ENCODE measurements at places on chromosomes 2 and 18.

- peak; percentile 8 for DNase-seq
These were observed 569.7 kb downstream of the RIT2 start for GRCh38 chr18:42545825-42546224.

DNA sequence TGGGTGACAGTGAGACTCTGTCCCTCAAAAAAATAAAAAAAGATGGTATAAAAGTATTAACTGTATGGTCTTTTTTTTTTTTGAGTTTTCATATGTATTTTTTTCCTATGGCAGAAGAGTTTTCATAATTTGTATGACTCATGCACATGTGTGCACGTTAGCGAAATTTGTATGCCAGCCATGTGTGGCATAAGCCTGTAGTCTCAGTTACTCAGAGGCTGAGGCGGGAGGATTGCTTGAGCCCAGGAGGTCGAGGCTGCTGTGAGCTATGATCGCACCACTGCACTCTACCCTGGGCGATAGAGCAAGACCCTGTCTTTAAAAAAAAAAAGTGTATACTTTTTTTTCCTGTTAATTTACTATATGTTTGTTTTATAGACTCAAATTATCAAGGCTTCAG lies 160.8 kb downstream of the TGIF1 start:
- no peak for DNase-seq

- DNase-seq, result no peak
These were observed 9.5 kb upstream of the CYS1 start for GRCh38 chr2:10089565-10090190.

DNA sequence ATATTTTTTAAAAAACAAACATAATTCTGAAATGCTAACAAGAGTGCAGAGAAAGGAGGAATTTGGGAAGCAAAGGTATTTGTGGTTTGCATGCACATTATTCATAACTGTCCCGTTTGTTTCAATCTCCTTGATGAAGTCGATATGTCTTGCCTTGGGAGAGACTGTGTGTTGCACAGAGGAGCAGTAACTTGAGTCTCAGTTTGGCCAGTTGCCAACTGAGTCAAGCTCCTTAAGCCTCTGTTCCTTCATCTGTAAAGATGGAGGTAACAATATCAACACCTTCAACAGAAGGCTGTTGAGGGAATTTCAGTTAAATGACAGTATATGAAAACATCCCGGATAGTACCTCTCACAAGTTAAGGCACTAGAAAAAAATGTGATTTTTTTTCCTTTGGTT lies 226.2 kb downstream of the ASXL3 start:
- DNase-seq, result no peak

DNA sequence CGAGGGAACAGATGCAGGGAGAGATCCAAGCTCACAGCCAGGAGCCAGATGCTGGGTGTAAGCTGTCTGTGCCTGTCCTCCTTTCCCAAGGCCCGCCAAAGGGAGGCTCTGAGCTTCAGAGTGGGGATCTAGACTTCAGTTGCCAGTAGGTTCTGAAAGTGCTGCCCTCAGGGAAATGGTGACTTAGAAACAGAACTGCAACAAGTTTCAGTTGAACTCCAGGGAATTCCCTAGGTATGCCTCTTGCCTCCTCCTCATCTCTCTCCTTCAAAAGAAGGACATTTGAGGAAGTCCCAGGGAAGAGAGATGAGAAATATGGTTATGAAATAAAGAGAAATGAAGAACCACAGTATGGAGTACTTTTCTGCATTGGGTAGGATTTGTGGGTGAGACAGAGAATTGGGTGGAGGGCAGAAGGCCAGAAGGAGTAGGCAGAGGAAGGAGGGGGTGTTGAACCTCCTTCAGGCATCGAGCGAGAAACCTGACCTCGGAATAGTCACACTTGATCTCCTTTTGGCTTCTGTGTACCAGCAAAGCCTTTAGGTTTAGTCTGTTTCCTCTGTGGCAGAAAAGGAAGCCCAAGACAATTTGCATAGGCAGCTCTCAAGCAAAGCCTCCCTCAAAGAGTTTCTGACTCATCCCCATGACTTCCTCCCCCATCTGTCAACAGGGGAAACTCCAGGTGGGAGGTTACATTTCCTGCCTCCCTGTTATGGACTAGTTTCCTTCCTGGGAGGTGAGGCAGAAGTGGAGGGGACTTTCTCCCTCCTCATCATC lies 45.7 kb downstream of the QPCT start:
- DNase-seq, result peak; percentile 54

DNA sequence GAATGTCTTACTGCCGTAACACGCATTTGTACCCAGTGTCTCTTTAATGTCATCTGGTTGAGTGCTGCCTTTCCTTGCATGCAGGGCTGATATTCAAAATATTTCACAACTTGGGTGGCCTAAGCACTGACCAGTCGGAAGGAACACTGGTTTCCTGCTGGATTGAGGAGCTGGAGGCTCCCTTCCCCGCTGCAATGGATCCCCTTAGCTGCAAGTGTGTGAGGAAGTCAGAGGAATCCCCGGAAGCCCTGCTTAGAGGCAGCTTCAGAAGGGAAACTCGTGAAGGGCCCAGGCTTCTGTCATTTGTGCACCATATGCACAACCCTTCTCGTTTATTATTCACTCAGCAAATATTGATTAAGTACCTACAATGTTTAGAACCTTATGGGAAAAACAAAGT lies 33.2 kb upstream of the SP3 start:
- DNase-seq, result no peak

DNA sequence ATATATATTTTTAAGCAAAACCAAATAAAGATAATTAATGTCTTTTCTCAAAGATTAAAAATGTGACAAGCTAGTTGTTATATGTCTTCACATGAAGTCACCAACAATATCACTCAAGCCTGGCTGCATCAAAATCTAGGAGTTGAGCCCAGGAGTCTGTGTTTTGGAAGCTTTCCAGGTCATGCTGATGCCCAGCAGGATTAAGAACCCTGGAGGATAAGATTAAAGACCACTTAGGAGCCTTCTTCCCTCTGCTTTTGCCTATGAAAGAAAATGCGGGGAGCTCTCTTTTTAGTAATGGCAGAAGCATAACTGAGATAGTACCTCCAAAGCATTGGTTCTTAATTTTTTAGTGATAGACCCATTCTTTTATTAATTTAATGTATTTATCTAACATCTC lies 157.4 kb downstream of the ASXL3 start:
- DNase-seq, result no peak

- no peak for DNase-seq
These were observed 28.8 kb upstream of the ODC1 start for GRCh38 chr2:10476723-10477442.
